ENCODE measurements at places on chromosomes 6 and 20.

GRCh38 chr6:74931558-74931957 is 274.3 kb downstream of the COL12A1 start:
- DNase-seq, result no peak

- no peak for DNase-seq
Observed at GRCh38 chr6:132570221-132570777, at the start of gene TAAR6. Gene TAAR6 (plus strand): TSS chr6:132570322. CDS start chr6:132570322, 0 bp downstream.

DNA sequence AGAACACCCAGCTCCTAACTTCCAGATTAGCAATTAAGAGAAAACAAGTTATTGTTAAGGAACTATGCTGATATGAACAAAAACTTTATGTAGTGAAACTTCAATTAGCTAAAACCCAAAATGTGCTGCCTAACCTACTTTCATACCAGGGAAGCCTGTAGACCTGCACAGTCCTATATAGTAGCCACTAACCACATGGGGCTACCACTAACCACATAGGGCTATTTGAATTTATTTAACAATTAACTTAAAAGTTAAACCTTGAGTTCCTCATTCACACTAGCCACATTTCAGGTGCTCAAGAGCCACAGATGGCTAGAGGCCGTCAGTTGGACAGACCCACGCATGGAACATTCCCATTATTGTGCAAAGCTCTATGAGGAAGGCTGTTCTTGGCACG is 72.4 kb upstream of the LAMP5 start:
- DNase-seq, result no peak

GRCh38 chr6:100808638-100809275 is 72.4 kb downstream of the ASCC3 start:
- DNase-seq, result no peak

- DNase-seq, result no peak
Observed at GRCh38 chr6:4585682-4586468, 190.3 kb upstream of the CDYL start.

DNA sequence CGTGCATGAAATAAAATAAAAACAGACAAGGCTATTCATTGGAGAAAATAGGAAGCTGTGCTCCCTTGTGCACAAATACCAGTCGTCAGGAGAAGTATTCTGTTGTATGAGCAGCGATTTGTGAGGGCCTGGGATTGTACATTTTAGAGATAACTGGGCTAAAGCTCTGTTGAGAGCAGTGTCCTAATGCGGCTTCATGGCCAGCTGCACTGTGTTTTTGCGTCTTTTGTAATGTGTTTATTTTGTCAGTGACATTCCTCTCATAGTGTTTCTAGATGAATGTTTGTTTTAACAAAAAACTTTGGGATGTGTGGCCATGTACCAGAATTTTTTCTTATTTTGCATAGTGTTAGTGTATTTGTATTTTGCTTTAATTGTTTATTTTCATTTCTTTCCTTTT is 14.8 kb downstream of the ERMARD start:
- no peak for DNase-seq
